ENCODE measurements at places on chromosomes 11 and 22. TPM values are rescaled to one million over a fixed set of nuclear protein-coding genes. Genes with fewer than 3 reads are reported as not detected.
A peak's percentile ranks its signal among the peaks of the same experiment; 100 is the strongest.

CHST1 gene
- not detected for total RNA-seq

OR8D1 gene
- total RNA-seq, result not detected

- no peaks in the 10 kb centered on the region for H3K27me3 ChIP-seq
- no peak overlapping the region for H3K4me3 ChIP-seq
- no peak for DNase-seq
These were observed 50.4 kb downstream of the OR4A47 start for GRCh38 chr11:48538991-48539390.

AQP11 gene
- total RNA-seq, result 2.9 TPM

DNA sequence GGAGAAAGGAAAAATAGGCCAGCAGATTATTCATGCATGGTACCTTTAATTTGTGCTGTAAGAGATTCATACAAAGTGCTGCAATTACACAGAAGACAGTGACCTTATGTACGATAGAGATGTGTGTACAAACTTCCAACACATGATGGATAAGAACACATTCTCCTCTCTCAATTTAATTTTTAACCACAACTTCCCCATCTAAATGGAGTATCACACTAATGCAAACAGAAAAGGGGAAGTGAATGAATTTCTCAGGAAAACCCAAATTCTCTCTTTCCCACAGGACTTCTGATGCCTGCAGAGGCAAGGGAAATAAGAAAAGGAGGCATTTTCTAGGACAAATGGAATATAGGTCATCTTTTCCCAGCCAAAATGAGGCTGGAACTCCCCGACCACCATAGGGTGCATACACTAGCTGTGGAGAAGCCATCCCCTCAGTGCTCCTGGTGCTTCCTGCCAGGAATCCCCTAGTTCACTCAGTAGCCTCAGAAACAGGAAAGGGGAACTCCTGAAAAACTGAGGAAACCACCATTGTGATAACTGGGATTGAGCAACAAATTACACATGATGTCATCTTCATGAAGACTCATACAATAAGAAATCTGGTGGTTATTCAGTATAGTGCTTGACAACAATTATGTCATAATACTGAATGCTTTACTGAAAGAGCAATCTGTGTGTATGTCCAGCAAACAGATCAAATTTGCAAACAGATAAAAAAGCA lies 22.4 kb downstream of the MMP10 start:
- no peaks in the 10 kb centered on the region for H3K36me3 ChIP-seq
- peaks cover 32% of the 10 kb centered on the region for H3K4me1 ChIP-seq
- DNase-seq, result peak; percentile 76

GRCh38 chr22:27715106-27715505 lies 86.5 kb downstream of the MN1 start:
- H3K36me3 ChIP-seq, result no peaks in the 10 kb centered on the region
- no peak overlapping the region for H3K4me3 ChIP-seq
- DNase-seq, result no peak
- H3K4me1 ChIP-seq, result peaks cover 17% of the 10 kb centered on the region

DNA sequence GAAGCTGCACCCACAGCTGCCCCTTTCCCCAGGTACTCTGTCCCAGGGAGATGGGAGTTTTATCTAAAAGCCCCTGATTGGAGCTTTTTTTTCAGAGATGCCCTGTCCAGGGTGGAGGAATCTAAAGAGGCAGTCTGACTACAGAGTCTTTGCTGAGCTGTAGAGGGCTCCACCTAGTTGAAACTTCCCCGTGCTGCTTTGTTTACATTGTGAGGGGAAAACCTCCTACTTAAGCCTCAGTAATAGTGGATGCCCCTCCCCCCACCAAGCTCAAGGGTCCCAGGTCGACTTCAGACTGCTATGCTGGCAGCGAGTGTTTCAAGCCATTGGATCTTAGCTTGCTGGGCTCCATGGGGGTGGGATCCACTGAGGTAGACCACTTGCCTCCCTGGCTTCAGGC lies 470.1 kb upstream of the LARGE1 start:
- H3K27me3 ChIP-seq, result no peaks in the 10 kb centered on the region
- H3K4me1 ChIP-seq, result no peaks in the 10 kb centered on the region
- H3K27ac ChIP-seq, result no peak overlapping the region
- no peaks in the 10 kb centered on the region for H3K36me3 ChIP-seq
- no peak for DNase-seq

SCN3B gene
- total RNA-seq, result not detected

GRCh38 chr11:65262381-65262680 lies 569 bp downstream of the POLA2 start:
- peaks cover 4% of the 10 kb centered on the region for H3K4me1 ChIP-seq
- H3K36me3 ChIP-seq, result no peaks in the 10 kb centered on the region
- peak overlapping the region; percentile 79 for H3K27ac ChIP-seq
- peak overlapping the region; percentile 83 for H3K4me3 ChIP-seq
- peak; percentile 84 for DNase-seq

GLB1L2 gene
- total RNA-seq, result not detected

ART1 gene
- not detected for total RNA-seq

DNA sequence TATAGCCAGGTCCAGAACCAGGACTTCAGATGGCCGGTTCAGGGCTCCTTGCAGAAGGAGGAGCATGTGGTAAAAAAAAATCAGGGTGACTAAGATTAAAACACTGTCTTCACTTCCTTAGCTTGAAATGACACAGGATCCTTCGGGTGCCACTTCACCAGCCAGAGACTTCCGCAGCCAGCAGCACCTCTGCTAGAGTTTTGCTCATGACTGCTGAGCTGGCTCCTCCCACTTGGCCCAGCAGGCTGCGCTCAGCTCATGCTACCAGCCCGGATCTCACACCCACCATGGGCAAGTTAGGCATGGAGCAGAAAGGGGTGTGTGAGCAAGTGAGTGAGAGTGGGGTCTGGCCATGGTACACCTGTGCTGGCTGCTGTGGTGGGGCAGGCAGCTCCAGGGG lies 6.6 kb upstream of the MS4A18 start:
- no peak for DNase-seq
- H3K4me3 ChIP-seq, result no peak overlapping the region
- no peaks in the 10 kb centered on the region for H3K36me3 ChIP-seq
- H3K27me3 ChIP-seq, result 0 out of 2 replicates have a peak, but pooled peaks cover 2% of the 10 kb centered on the region
- no peaks in the 10 kb centered on the region for H3K4me1 ChIP-seq

DNA sequence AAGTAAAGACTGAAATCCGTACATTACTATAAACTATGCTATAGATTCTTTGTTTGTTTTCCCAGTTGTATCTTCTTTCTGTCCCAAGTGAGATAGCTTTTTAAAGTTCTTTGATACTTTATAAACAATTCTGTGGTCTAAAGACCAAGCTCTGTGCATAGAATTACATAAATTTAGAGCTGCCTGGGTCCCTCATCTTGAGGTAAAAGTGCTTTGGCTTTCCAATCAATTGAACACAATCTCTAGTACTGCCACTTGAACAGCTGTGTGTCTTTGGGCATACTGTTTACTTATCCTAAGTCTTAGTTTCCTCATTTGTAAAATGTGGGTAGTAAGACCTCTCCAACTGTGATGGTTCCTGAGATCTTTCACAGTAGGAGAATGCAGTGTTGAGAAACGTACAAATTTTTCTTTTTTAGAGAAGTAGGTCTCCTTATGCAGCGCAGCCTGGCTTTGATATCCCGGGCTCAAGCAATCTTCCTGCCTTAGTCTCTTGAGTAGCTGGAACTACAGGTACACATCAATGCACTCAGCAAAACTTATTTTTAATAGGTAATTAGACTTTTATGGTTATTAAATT lies 2.5 kb upstream of the EED start:
- H3K36me3 ChIP-seq, result no peaks in the 10 kb centered on the region

DNA sequence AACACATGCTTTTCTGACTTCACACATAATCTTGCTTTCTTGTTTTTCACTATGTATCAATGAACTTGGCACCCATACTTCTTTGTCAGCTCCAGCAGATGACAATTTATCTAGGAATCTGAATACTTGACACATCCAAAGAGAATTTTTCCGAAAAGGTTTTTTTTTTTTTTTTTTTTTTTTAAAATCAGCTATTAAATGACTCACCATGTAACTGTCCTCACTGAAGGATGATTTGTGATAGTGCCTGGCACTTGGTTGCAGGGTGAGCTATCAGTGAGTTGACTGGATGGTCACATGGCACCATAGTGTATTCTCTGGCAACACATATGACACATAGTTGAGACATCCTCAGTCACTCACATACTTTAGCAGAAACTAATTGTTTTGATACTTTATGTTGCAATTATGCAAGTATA lies 133.4 kb upstream of the E2F8 start:
- H3K4me1 ChIP-seq, result peaks cover 62% of the 10 kb centered on the region
- peak; percentile 97 for DNase-seq
- no peaks in the 10 kb centered on the region for H3K27me3 ChIP-seq
- peak overlapping the region; percentile 60 for H3K27ac ChIP-seq
- no peaks in the 10 kb centered on the region for H3K36me3 ChIP-seq

GRCh38 chr11:111523343-111523742 lies 8.8 kb downstream of the HOATZ start:
- no peaks in the 10 kb centered on the region for H3K27me3 ChIP-seq
- peaks cover 35% of the 10 kb centered on the region for H3K4me1 ChIP-seq
- no peak overlapping the region for H3K4me3 ChIP-seq

DNA sequence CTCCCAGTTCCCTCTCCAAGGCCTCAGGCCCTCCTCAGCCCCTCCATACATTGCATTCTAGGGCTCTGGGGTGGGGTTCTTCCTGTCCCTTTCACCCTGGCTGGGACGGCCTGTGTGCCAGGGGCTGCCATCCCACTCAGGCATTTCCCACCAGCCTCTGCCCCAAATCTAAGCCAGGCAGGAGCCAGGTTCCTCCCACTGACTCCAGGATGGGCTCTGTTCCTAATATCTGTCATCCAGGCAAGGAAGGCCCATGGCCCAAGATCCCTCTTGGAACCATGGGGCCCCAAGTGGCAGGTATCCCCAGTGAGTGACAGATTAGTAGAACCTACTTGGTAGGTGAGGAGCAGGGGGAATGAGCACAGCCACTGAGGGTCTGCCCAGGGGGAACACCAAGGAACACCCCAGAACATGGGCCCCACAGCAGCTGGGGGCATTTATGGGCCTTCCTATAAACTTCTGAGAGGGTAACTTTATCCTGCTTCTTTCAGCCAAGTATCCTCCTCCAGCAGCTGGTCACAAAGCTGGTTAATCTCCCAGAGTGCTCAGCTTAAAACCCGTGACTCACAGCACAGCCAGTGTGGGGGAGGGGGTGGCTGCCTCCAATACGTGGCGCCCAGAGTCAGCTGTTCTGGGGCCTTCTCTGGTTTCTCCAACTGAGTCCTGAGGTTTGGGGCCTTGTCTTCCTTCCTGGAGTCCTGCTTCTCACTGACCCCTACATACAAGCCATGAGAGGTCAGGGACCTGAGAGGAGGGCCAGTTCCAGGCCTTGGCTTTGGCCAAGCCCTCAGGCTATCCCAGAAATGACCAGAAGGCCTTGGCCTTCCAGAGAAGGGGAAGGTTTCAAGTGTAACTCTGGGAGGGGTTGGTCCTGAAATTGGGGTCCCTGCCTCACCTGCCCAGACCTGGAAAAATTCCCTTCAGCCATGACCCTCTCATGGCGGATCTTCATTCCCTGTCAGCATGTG lies 19.9 kb upstream of the MYOD1 start:
- no peak overlapping the region for H3K4me3 ChIP-seq
- H3K27me3 ChIP-seq, result peaks cover 29% of the 10 kb centered on the region
- no peaks in the 10 kb centered on the region for H3K36me3 ChIP-seq
- no peaks in the 10 kb centered on the region for H3K4me1 ChIP-seq

DNA sequence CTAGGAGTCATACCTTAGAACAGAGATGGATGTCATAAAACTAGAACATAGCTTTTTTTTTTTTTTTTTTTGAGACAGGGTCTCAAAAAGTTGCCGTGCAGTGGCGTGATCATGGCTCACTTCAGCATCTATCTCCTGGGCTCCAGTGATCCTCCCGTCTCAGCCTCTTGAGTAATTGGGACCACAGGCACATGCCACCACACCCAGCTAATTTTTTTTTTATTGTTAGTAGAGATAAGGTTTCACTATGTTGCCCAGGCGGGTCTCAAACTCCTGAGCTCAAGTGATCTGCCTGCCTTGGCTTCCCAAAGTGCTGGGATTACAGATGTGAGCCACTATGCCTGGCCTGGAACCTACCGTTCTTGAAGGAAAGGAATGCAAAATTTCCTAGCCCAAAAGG lies 8.8 kb upstream of the CEP295 start:
- no peaks in the 10 kb centered on the region for H3K4me1 ChIP-seq
- H3K27ac ChIP-seq, result no peak overlapping the region
- no peak overlapping the region for H3K4me3 ChIP-seq
- peaks cover 20% of the 10 kb centered on the region for H3K27me3 ChIP-seq
- no peaks in the 10 kb centered on the region for H3K36me3 ChIP-seq

GRCh38 chr22:49641770-49642313 lies 185.8 kb downstream of the BRD1 start:
- no peaks in the 10 kb centered on the region for H3K36me3 ChIP-seq
- H3K27me3 ChIP-seq, result no peaks in the 10 kb centered on the region
- no peaks in the 10 kb centered on the region for H3K4me1 ChIP-seq
- H3K27ac ChIP-seq, result no peak overlapping the region
- H3K4me3 ChIP-seq, result no peak overlapping the region

GRCh38 chr11:8070417-8071115 lies 10.4 kb upstream of the TUB start:
- H3K27me3 ChIP-seq, result no peaks in the 10 kb centered on the region
- H3K27ac ChIP-seq, result no peak overlapping the region
- H3K4me3 ChIP-seq, result no peak overlapping the region
- DNase-seq, result peak; percentile 75

SAA4 gene
- not detected for total RNA-seq

RHOD gene
- total RNA-seq, result 28.7 TPM

All from GM23248 (cell line).